ENCODE measurements at places on chromosomes 16 and 17. TPM values are rescaled to one million over a fixed set of nuclear protein-coding genes. Genes with fewer than 3 reads are reported as not detected.

DNA sequence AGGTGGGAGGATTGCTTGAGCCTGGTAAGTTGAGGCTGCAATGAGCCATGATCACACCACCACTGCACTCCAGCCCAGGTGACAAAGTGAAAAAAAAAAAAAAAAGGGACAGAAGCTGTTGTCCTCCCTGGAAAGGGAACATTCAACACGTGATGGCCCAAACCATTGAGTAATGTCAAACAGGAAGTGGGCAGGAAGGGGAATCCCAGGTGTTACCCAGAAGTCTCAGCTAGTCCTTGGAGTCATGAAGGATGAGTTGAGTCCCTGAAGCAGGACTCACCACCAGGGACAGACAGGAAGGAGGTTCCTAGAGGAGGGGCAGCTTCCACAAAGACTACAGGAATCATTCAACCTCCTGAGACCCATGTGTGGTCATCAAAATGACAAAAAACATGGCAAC, 19.8 kb upstream of the CMIP start:
- no peaks in the 10 kb centered on the region for H3K4me1 ChIP-seq
- no peak for DNase-seq
- no peaks in the 10 kb centered on the region for H3K27me3 ChIP-seq
- no peak overlapping the region for H3K4me3 ChIP-seq
- no peaks in the 10 kb centered on the region for H3K36me3 ChIP-seq

DNA sequence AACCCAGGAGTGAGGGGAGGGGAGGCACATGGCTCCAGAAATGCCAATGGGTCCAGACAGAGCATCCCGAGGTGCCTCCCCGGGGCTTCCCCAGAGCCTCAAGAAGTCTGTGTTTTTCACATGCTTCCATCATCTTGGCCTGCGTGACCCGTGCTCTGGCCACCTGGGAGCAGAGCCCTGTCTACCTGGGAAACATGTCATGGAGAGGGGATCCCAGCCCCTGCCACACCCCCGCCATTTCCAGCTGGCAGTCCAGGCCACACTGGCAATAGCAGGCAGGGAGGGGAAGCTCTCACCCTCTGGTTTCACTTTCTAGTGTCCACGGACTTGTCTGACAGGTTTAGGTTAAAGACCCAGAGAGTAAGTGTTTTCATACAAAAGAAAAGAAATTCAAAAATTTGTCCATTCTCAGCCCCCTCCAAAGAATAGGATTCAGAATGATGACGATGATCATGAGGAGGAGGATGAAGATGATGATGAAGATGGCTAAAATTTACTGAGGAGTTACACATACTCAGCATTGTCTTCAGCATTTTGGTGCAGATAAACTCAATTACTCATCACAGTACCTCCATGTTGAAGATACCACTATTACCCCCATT, 9.0 kb downstream of the SMIM5 start:
- H3K4me3 ChIP-seq: peak overlapping the region; percentile 71
- DNase-seq: no peak
- peaks cover 15% of the 10 kb centered on the region for H3K4me1 ChIP-seq
- H3K27ac ChIP-seq: peak overlapping the region; percentile 96
- no peaks in the 10 kb centered on the region for H3K36me3 ChIP-seq
- H3K27me3 ChIP-seq: no peaks in the 10 kb centered on the region

DNA sequence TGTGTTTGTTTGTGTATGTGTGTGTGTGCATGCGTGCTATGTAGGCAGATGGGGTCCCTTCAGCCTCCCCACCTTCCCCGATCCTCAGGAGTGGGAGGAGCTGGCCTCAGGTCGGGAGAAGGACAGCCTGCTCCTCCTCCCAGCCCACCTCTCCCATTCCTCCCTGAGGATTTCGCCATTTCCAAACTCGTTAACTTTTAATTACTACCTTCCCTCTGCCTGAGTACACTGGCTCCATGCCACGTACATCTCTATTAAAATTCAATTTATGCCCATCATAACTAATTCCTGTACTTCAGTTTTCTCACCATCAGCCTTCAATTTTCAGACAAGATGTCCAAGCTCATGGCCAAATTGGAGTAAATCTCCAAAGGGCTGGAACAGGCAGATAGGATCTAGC, 148.6 kb downstream of the SDK2 start:
- no peaks in the 10 kb centered on the region for H3K36me3 ChIP-seq
- H3K4me1 ChIP-seq: peaks cover 31% of the 10 kb centered on the region
- no peak overlapping the region for H3K27ac ChIP-seq
- no peak for DNase-seq
- H3K4me3 ChIP-seq: no peak overlapping the region
- H3K27me3 ChIP-seq: peaks cover 17% of the 10 kb centered on the region

The OTOA gene
- 0.17 TPM for total RNA-seq

DNA sequence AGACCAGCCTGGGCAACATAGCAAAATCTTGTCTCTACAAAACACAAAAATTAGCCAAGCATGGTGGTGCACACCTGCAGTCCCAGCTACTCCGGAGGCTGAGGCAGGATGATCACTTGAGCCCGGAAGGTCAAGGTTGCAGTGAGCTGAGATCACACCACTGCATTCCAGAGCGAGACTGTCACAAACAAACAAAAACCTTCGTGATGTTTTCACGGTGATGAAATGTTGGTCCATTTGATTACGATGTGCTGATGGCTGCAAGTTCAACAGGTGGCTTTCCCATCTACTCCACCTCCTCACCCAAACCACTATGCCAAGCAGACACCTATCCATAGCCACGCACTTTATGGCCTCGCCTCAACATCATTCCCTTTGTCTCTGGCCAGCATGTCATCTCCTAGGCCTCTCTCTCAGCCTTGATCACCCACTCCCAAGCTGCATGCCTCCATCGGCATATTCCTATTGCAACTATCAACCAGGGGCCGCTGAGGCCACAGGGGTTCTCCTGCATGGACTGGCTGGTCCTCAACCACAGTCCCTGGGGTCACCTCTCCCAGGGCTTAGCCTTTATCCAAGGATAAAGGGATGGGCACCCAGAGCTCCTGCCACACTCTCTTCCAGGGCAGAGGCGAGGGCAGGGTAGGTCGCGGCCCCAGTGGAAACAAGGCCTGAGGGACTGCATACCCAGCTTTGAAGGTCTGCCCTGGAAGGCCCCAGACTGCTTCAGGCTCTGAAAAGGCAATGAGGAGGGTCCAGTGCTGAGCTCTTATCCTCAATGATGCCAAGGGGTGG, 17.1 kb upstream of the ALOX15B start:
- no peak overlapping the region for H3K4me3 ChIP-seq
- H3K4me1 ChIP-seq: peaks cover 9% of the 10 kb centered on the region

- peak overlapping the region; percentile 64 for H3K27ac ChIP-seq
- H3K27me3 ChIP-seq: no peaks in the 10 kb centered on the region
- DNase-seq: no peak
These were observed 111.2 kb downstream of the ANKRD11 start for GRCh38 chr16:89378947-89379771.

DNA sequence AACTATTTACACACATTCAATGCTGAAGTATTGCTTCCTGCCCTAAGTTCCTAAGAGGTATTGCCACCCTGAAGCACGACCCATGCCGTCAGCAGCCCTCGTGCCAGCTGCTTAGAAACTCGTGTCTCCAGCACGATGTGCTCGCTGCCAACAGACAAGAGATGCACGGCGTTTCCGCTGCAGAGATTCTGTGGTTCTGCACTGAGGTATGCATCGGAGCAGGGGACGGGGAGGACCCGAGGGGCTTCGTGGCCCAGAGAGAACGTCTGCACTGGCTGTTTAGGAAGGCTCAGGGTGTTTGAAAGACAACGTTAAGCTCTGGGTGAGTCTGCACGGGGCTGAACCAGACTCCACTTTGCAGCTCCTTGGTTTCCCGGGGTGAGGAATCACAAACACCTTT, 82.7 kb upstream of the CREBBP start:
- H3K4me3 ChIP-seq: no peak overlapping the region
- no peak overlapping the region for H3K27ac ChIP-seq
- H3K27me3 ChIP-seq: peaks cover 6% of the 10 kb centered on the region
- H3K36me3 ChIP-seq: peaks cover 12% of the 10 kb centered on the region

The HSF5 gene
- total RNA-seq: 0.10 TPM

- H3K36me3 ChIP-seq: peaks cover 57% of the 10 kb centered on the region
- no peak for DNase-seq
- no peak overlapping the region for H3K27ac ChIP-seq
- peaks cover 8% of the 10 kb centered on the region for H3K4me1 ChIP-seq
These were observed 38.1 kb upstream of the METRNL start for GRCh38 chr17:83041305-83041704.

DNA sequence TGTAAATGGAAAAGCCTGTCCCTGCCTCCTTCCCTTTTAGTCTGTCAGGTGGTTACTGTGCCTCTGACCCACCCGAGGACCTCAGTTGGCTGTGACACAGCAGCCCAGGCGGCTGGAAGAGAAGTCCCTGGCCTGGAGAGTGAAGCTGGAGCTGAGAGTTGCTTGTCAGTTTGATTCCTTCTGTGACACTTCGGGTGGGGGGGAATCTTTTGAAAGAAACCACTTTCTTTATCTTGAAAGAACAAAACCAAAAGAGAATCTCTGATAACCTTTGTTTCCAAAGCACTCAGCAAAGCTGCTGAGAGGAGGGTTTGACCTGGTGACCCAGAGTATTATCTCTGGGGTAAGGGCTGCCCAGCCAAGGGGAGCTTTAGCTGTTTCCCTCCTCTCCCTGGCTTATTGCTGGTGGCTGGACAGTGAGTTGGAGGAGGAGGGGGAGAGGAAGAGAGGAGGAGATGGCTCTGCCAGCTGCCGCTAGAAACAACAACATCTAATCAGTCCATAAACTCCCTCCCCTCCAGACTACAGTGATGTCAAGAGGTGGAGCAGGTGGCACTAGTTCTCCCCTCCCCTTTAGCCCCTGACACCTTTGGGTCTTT, 34.0 kb downstream of the YPEL2 start:
- no peak overlapping the region for H3K4me3 ChIP-seq
- no peak for DNase-seq
- H3K27me3 ChIP-seq: no peaks in the 10 kb centered on the region
- H3K4me1 ChIP-seq: peaks cover 57% of the 10 kb centered on the region

The BCL6B gene
- not detected for total RNA-seq

The TMC8 gene
- total RNA-seq: 0.85 TPM

DNA sequence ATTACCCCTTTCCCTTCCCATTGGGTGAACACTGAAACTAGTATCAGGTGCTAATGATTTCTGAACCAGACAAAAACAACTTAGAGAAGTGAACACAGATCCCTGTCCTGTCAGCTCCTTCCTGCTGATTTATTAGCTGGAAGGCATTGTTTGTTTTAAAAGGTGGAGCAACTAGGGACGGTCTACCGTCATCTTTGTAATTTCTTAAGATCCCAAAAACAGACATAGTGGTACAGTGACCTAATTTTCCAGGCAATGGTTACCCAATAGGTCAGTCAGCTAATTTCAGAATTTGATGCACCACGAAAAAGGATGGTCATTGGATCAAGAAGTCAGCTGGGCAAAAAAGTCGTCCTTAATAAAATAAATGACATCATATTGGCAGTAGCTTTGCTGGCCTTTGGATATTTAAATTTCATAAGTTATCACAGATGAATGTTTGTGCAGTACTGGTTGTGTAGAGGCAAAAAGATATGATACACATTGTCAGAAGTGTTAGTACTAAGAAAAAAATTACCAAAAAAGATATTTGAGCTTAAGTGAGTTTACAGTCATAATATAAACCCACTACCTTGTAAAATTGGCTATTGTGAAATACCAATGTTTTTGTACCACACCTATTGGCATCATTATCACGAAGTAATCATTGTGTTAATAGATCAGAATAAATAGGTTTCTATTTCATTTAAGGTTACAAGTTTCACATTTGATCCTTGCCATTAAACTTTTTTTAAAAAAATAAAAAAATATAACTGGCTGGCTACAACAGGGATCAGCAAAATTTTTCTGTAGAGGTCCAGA, 27.2 kb upstream of the KCNJ16 start:
- H3K27me3 ChIP-seq: no peaks in the 10 kb centered on the region
- H3K4me1 ChIP-seq: peaks cover 6% of the 10 kb centered on the region
- no peak for DNase-seq
- H3K36me3 ChIP-seq: no peaks in the 10 kb centered on the region
- H3K4me3 ChIP-seq: no peak overlapping the region

DNA sequence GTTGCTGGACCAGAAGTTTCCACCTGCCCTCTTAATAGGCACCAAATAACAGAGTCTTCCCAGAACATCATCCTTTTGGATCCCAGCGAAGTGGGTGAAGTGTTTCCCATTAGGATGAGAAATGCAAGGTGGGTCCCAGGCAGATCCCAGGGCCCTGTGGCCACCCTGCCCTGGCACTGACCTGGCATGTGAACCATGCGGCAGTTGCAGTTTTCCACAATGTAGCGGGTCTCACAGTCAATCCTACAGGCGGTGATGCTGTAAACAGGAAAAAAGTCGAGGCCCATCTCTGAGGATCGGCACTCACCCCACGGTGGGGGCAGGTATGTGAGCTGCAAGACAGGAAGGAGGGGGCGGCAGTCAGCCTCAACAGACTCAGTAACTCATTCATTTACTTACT, 36.4 kb downstream of the SPACA3 start:
- peaks cover 10% of the 10 kb centered on the region for H3K27me3 ChIP-seq
- H3K4me3 ChIP-seq: no peak overlapping the region
- no peak for DNase-seq
- H3K4me1 ChIP-seq: peaks cover 4% of the 10 kb centered on the region
- H3K27ac ChIP-seq: no peak overlapping the region

GRCh38 chr17:82433560-82434215, 15.3 kb upstream of the OGFOD3 start:
- H3K4me1 ChIP-seq: no peaks in the 10 kb centered on the region
- H3K36me3 ChIP-seq: no peaks in the 10 kb centered on the region
- no peak for DNase-seq
- no peaks in the 10 kb centered on the region for H3K27me3 ChIP-seq
- H3K4me3 ChIP-seq: no peak overlapping the region

DNA sequence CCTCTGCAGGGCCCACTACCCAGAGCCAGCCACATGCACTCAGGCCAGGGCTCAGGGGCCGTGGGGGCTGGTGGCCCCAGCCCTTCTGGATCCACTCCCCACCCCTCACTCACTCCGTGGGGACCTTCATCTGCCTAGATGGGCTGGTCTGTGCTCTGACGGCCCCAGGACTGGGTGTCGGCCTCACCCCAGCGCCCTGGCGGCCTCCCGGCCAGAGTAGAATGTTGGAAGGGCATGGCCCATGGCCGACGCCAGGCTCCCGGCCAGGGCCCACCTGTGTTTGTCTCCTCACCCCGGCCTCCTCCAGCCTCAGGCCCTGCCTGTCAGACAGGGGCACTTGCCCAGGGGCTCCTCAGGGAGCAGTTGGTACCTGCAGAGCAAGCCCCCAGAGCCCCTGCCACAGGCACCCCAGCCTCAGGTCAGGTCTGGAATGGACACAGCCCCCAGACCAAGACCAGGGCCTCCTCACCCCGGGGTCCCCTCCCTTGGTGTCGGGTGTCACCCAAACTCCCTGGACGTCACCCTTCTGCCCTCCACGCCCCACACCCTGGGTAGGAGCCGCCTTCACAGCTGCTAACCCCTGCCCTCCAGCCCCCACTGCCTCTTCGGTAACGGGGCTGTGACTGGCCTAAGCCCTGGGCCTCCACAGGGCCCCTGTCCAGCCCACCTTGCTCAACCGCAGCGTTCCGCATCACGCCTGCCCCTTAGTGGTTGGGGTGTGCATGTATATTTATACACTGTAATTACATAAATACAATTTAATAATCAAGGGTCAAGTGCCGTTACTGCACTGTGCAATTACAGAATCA, 3.0 kb upstream of the CDH15 start:
- DNase-seq: no peak
- peaks cover 13% of the 10 kb centered on the region for H3K4me1 ChIP-seq
- no peak overlapping the region for H3K27ac ChIP-seq
- peaks cover 8% of the 10 kb centered on the region for H3K27me3 ChIP-seq

The KCNJ18 gene
- not detected for total RNA-seq

Data from type B pancreatic cell (in vitro differentiated cells).